ENCODE measurements at places on chromosomes 12 and 14.

GRCh38 chr12:113546916-113547863 is 75.5 kb upstream of the LHX5 start:
- DNase-seq: no peak

GRCh38 chr14:77205566-77205965 is 24.0 kb downstream of the TMEM63C start:
- no peak for DNase-seq

DNA sequence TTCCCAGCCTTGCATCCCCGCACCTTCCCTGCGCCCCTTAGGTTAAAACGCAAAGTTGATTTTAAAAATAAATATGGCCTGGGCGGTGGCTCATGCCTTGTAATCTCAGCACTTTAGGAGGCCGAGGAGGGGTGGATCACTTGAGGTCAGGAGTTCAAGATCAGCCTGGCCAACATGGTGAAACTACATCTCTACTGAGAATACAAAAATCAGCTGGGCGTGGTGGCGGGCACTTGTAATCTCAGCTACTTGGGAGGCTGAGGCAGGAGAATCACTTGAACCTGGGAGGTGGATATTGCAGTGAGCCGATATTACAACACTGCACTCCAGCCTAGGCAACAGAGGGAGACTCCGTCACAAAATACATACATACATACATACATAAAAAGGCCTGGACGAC is 96.0 kb downstream of the GCH1 start:
- DNase-seq: no peak

DNA sequence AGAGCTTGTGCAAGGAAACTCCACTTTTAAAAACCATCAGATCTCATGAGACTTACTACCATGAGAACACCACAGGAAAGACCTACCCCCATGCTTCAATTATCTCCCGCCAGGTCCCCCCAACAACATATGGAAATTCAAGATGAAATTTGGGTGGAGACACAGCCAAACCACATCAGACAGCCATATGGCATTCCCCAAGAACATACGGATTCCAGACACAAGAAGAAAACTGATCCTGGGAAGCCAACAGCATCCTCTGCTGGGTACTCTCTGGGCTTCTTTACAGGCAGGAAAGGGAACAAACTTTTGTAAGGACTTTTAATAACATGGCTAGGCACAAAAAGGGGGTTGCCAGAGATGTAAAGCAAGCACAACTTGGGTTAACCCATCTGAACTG is 127.2 kb downstream of the TMEM132C start:
- DNase-seq: no peak

DNA sequence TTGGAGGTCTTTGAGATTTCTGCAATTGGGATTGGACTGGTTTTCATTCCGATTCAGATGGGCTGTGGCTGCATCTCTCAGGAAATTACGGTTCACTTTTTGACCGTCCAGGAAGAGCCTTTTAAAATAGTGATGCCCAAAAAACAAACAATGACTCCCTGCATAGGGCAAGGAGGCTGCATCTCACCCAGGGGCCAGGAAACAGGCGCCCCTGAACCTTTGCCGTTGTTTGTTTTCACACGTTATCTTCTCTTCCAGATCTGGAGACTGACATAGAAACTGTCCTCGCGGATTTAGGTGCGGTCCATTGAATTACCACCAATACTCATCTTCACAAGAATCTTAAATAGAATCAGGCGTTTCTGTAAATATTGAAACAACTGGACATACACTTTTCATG is 66.0 kb downstream of the FLRT2 start:
- no peak for DNase-seq

DNA sequence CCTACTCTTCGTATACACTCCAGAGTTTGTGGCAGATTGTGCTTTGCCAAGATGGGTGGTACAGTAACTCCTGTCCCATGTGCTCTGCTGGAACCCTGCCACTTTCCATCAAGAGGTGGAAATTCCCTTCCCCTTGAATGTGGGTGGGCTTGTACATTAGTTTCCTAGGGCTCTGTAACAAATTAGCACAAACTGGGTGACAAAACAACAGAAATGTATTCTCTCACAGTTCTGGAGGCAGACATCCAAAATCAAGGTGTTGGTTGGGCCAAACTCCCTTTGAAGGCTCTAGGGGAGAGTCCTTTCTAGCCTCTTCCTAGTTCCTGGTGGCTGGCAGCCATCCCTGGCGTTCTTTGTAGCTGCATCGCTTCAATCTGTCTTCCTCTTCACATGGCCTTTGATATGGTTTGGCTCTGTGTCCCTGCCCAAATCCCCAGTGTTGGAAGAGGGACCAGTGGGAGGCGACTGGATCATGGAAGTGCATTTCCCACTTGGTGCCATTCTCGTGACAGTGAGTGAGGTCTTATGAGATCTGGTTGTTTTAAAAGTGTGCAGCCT is 117.5 kb downstream of the VRK1 start:
- no peak for DNase-seq

- DNase-seq: no peak
Measured at GRCh38 chr12:26810330-26810729, 22.7 kb downstream of the ITPR2 start.

- DNase-seq: no peak
Measured at GRCh38 chr12:94151582-94151981, 3.2 kb downstream of the PLXNC1 start.

- DNase-seq: no peak
Measured at GRCh38 chr12:955939-956338, 6.4 kb upstream of the RAD52 start.

DNA sequence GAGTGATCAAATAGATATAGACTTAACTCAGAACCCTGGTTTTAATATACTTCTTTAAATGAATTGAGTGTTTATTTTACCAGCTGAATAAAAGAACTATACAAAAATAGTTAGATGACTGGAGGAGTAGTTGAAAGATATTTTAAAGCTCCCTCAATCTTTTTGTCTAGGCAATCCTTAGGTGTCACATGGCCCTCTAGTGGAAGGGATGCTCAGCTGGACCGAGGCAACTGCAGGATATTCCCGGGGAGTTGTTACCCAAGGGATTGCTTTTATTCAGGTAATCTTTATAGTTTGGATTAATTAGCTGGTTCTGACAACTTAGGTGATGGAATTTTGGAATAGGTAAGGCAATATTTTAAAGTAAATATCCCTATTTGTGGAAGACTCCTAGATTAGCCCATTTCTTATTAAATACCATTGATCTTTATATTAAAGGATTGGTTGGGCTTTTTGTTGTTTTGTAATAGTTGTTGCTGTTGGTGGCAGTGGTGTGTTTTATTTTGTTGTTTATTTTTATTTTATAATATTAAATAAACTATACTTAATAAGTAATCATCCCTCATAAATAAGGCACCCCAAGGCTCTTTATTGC is 57.1 kb downstream of the ZDHHC17 start:
- DNase-seq: no peak

DNA sequence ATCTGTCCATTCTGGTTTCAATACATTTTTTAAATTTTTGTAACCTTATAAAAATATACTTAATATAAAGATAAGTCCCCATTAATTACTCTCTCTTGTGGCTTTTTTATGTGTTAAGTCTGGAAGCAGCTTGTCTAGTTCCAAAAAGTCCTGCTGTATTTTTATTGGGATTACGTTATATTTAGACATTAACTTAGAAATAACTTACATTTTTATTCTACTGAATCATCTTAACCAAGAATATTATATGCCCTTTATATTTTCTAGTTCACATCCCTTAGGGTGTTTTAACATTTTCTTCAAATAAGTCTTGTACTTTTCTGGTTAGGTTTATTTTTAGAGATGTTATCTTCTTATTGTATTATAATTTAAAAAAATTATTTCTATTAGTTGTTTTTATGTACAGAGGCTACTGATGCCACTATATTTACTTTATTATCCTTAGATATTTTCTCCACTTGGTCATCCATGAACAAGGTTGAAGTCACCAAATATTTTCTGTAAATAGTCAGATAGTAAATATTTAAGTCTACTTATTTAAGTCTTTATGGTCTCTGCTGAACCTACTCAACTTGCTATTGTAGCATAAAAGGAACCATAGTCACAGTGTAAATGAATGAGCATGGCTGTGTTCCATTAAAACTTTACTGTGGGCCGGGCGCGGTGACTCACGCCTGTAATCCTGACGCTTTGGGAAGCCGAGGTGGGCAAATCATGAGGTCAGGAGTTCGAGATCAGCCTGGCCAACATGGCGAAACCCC is 132.4 kb upstream of the NEDD1 start:
- no peak for DNase-seq

DNA sequence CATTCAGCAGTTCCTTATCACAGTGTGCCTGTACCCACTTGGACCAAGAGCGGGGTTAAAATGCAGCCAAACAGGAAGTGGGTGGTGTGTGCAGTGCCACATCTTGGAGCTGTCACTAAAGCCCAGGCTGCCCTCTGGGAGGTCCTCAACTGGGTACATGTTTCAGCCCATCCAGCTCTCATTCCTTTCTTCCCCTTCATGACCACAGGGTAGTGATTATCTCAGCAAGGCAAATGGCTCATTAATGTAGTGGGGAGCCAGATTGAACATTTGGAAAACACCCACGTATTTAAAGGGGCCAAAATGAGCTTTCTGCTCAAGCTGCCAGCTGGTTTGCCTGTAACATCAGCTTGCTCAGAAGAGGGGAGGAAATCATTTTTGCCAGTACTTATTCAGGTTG is 210.8 kb upstream of the BTG1 start:
- no peak for DNase-seq

DNA sequence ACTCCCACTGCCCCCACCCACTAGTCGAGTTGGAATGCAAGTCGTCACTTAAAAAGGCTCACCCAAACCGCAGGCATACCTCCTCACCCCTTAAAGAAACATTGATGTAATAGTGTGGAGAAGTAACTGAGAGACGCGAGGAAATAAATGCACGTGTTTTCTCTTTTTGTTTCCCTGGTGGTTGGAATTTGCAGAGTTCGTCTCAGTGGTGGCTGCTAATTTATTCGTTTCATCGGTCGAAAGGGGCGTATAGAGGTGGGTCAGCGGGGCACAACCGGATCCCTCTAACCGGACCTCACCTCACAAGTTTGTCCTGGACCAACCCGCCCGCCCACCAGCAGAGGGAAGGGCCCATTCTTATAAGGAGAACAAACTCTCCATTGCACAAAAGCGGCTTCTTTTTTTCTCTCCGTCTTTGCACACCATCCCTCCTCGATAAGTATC is 5.0 kb upstream of the NPAS3 start:
- DNase-seq: no peak

GRCh38 chr12:4307593-4308333 is 13.2 kb upstream of the TIGAR start:
- no peak for DNase-seq

DNA sequence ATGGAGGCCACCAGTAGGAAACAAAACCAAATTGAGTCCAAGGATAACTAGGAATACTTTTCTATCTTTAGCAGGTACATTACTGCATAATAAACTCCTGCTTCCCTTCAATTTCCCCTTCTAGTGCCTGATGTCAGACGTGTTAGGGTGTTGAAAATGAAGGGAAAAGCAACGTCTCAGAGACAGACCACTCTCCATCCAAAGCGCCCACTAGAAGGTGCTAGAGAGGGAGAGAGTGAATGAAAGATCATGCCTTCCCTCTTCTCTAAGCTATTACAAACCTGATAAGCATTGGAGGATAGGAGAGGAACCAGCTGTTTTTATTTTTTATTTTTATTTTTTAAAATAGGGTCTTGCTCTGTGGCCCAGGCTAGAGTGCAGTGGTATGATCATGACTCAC is 64.1 kb downstream of the ZNF641 start:
- DNase-seq: no peak

- DNase-seq: no peak
Measured at GRCh38 chr12:57936513-57936883, 4.9 kb upstream of the ATP23 start.

GRCh38 chr14:53630336-53630735 is 326.3 kb downstream of the BMP4 start:
- no peak for DNase-seq

DNA sequence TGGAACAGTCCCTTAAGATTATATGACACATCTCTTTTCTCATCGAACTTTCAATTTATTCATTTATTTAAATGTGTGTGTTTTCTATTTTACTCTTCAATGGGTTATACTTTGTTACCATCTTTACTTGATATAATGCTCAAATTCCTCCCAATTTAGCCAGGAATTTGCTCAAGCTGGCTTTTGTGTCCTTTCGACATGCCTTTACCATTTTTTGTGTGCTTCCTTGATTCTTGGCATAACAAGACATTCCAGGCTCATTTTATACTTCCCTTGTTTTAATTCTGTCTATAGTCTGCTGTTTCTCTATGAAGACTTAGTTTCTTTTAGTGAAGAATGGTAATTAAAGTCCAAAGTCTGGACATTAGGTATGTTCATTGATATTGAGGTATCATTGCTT is 315.8 kb downstream of the AEBP2 start:
- no peak for DNase-seq

- DNase-seq: no peak
Measured at GRCh38 chr12:109525279-109525585, 47.8 kb downstream of the UBE3B start.

DNA sequence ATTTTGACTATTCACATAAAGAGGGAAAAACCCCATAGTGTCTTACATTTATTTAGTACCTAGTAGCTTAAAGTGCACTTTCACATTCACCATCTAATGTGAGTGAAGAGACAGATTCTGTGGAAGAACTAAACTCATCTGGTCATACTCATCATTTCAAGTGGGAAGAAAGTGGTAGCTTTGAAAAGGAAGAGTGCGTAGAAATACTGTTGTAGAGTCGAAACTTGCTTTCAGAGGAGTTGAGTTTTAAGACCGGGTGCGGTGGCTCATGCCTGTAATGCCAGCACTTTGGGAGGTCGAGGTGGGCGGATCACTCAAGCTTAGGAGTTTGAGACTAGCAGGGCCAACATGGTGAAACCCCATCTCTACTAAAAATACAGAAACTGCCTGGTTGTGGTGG is 222.2 kb downstream of the ERC1 start:
- peak; percentile 26 for DNase-seq

GRCh38 chr14:84483072-84483420 is 1046.9 kb upstream of the FLRT2 start:
- DNase-seq: no peak

DNA sequence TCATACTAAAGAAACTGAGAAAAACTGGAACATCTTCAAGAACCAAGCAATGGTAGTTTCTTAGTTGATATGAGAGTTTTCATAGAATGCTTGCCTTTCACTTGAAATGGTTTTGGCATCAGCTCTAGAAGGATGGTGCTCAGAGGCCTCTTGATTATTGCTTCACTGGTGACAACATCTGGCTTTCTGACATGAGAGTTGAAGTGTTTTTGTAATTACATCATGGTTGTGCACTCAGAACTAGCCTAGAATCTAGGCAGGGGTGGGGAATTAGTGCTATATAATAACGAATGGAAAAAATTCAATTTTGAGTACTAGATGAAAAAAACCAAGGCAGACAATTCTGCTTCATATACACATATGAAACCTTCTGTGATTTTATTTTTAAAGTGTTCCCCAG is 172.8 kb upstream of the LMNTD1 start:
- DNase-seq: no peak

All from stimulated activated CD4-positive, alpha-beta T cell treated with anti-CD3 and anti-CD28 coated beads, Interleukin-1b, Interleukin-23, amount 100 ng/mL, for 24 hours (primary cell).